ENCODE measurements at places on chromosomes 7 and 10. TPM values are rescaled to one million over a fixed set of nuclear protein-coding genes. Genes with fewer than 3 reads are reported as not detected.
A peak's percentile ranks its signal among the peaks of the same experiment; 100 is the strongest.

GRCh38 chr7:25664593-25664992, 436.3 kb upstream of the NPVF start:
- no peak for DNase-seq

The PHYHIPL gene
- polyA plus RNA-seq = 1.1 TPM

GRCh38 chr10:48934672-48935501, 4.8 kb downstream of the LRRC18 start:
- no peak for DNase-seq

DNA sequence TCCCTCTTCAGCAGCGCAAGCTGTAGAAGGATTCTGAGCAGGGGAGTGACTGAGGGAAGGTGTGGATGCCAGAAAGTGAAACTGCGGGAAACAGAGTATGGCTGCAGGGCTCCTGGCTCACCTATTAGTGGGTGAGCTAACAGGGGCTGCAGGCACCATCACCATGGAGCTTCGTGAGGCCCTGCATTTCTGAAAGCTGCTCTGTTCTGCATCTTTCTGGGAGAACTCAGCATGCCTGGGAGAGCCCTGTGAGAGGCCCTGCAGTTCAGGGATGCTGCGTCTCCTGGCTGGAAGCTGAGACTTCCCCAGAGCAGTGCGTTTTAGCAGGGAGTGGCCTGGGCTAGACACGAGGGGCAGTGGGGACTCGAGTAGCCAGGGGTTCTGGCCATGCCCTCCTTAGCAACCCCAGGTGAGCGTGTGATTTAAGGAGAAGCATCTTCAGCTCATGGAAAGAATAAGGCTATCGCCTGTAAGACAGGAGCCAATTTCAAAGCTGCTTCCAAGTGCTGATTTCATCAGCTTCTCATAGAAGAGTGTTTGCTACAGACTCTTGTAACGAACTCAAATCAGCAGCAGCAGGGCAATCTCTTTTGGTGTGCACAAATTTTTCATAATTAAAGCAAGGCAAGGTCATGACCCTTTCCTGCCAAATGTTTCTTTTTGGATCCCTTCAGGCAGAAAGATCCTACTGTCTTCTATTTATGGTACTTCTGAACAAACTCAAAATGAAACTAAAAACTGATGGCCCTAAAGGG, 293.6 kb upstream of the ZNF32 start:
- DNase-seq = peak; percentile 9

DNA sequence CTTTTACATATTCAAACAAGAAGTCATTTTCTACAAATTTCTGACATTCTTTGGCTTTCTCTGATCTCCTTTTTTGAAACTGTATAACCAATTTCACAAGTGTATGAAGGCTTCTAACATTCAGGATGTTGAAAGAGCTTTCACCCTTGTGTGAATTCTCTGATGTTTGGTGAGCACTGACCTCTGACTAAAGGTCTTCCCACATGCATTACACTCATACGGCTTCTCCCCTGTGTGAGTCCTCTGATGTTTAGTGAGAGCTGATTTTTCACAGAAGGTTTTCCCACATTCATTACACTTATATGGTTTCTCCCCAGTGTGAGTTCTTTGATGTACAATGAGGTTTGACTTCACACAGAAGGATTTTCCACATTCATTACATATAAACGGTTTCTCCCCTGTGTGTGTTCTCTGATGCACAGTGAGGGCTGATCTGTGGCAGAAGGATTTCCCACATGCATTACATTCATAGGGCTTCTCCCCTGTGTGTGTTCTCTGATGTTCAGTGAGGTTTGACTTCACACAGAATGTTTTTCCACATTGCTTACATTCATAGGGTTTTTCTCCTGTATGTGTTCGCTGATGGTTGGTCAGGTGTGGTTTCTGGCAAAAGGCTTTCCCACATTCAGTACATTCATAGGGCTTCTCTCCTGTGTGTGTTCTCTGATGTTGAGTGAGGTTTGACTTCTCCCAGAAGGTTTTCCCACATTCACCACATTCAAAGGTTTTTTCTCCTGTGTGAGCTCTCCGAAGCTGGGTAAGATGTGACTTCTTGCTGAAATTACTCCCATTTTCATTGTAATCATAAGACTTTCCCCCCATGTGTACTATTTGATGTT, 25.7 kb downstream of the ZNF248 start:
- DNase-seq = no peak

The SEC23IP gene
- polyA plus RNA-seq = 37.5 TPM

The PKD2L1 gene
- not detected for polyA plus RNA-seq

DNA sequence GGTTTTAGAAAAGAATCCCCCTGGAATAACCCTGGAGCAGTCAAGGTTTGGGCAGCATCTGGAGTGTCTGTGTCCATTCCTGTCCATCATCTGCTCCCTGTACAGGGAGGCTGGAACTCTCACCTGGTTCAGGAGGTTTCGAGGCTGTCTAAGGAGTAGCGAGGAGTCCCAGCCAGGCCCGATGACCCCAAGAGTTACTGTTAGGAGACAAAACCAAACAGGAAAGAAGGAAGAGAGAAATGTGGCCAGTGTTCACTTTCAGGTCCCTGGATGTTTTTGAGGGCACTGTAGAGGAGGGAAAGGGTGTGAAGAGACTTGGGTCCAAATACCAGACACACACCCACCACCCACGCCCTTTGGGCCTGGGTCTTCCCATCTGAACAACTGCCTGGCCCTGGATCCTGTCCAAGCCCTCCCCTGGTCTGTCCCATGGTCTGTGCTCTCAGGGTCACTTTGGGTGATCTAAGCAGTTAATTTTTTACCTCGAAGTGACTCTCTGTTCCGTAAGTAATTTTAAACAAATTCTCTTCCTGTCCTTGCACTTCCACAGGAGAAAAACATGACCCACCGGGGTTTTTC, 117.1 kb downstream of the ZMIZ1 start:
- no peak for DNase-seq

DNA sequence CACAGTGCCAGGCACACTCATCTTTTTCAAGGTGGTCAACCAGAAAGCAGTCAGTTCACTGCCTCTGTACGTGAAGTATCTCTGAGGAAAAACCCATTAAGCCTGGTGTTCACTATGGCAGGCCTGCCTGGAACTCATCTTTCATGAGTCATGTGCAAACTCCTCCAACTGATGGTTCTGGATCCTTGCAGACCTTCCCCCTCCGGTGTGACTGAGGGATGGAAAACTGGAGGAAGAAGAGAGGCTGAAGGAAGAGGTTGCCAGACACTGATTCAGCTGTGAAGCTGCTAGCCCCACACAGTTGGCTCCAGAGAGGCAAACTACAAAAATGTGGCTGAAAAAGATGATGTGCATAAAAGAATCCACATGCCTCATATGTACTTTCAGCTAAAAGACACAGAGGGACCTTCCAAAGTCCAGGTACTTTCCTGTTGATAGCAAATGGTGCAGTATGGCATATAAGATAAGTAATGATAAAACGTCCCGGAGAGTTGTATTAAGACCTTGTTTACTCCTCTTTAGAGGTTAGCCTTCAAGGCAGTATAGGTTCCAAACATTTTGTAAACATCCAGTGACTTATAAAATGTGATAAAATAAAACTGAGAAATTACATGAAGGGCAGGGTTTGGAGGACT, 2.7 kb downstream of the CYP3A5 start:
- no peak for DNase-seq

The PRKG1 gene
- polyA plus RNA-seq = 38.2 TPM

GRCh38 chr7:152313217-152313616, 122.6 kb downstream of the KMT2C start:
- DNase-seq = no peak

The SH3PXD2A gene
- 72.7 TPM for polyA plus RNA-seq

GRCh38 chr7:108464743-108465142, 8.5 kb upstream of the NRCAM start:
- no peak for DNase-seq

DNA sequence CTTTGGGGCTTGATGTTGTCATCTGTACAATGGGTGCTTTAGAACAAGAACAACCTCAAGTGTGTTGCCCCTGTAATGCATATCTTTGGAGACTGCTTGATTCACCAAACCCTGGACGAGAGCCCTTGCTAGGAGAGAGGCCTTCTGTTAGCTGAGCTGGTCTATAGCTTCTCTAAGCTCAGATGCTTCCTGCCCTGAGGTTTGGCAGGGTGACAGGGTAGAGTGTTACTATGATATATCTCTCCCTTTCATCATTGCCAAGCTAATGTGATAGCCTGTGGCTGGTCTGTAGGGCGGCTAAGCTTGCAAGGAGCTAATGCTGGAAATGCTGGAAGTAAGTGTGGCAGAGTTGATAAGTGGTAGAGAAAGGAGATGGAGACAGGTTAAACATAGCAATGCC, 364.1 kb downstream of the RPS24 start:
- DNase-seq = no peak

- DNase-seq = no peak
Measured at GRCh38 chr10:131686781-131687420, 213.9 kb upstream of the PPP2R2D start.

GRCh38 chr10:43160046-43160920, 22.0 kb downstream of the CSGALNACT2 start:
- DNase-seq = no peak

DNA sequence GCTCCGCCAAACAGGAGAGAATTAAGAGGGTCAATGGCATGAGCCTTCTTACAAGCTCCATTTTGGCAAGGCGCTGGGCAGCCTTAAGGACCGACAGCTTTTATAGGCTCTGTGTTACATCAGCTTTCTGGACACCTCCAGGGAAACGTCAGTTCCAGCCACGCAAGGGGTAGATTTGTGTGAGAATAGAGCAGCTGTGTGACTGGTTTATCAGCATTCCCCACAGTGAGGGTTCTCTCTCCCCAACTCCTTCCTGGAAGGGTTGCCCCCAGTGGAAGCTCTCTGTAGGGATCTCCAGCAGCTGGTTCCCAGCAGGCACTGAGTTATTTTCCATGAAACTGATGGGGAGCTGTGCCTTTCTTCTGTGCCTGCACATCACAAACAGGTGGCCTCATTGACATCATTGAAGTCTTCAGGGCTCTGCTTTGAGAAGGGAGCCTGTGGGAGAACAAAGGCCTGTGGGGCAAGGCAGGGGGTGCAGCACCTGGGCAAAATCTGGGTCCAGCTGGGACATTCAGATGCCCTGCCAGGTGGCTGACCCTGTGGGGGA, at the start of gene CUZD1:
CUZD1 (minus strand) TSS at position 75 of the 550 bp plus-strand sequence; CDS start at position 61, 14 bp downstream.
- DNase-seq = no peak

GRCh38 chr7:28802450-28802849, 155.7 kb downstream of the TRIL start:
- no peak for DNase-seq

- no peak for DNase-seq
Measured at GRCh38 chr7:7175075-7175695, 7.2 kb upstream of the C1GALT1 start.

The CFAP46 gene
- 0.24 TPM for polyA plus RNA-seq

DNA sequence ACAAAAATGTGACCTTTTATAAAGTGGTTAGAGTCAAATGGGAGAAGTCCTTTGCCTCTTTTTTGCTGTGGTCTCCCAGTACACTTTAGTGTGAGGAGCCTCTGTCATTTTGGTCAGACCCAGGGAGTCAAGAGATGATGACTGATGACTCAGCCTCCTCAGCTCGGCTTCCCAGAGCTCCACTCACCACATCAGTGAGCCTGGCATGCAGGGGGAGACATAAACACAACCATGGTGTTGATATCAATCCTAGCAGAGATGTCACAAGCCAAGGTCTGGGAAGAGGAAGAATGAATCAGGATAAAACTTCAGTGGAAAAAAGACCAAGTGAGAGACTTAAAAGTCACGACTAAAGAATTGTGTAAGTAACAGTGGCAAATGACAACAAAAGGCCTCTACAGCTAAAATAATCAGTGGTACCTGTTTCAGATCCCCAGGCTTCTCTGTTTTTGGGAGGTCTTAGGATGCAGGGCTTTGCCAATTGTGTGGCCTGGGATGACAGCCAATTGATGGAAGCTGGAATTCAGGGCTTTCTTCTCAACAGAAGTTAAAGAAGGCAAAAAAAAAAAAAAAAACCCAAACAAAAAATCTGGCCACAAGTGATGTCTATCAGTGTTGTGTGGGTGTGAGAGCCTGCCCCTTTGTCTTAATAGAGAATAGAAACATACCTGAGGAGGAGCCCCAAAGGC, 50.2 kb downstream of the TFAM start:
- no peak for DNase-seq

- no peak for DNase-seq
Measured at GRCh38 chr7:23357190-23358093, 58.3 kb downstream of the MALSU1 start.

DNA sequence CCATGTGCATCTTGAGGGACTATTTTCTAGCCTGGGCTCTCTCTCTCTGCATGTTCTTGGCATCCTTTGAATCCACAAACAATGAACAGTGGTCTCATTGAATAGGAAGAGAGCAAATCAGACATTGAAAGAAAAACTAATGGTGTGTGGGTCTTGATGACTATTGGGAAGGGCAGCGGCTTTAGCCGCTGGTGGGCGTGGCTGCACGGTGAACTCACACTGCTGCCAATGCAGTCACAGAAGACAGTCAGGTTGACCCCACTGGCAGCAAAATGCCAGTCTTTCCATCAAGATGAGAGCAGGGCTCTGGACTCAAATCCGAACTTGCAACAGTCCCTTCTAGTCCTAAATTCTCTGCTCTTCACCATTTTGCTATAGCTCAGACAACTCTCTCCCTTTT, 91.0 kb downstream of the ADARB2 start:
- no peak for DNase-seq

The GNB2 gene
- polyA plus RNA-seq = 139 TPM

GRCh38 chr10:4038000-4038399, 253.0 kb upstream of the KLF6 start:
- DNase-seq = no peak

The PILRA gene
- polyA plus RNA-seq = 2.6 TPM

GRCh38 chr10:119301397-119301796, 94.0 kb downstream of the GRK5 start:
- no peak for DNase-seq

DNA sequence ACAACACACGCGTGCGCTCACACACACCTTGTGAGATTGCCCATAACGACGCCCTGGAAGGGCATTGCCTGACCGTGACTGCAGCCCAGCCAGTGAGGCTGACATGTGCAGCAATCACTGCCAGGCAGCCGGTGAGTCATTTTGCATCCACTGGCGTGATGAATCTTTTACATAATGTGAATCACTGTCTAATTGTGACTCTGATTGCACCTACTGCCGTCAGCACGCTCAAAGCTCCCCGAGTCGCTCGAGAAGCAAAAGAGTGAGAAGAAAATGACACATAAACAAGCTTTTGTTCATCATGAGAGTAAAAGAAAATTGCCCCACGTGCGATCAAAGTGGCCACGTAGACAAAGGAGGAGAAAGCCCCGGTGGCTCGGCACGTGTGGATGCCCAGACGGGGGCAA, 117.4 kb upstream of the PFKP start:
- DNase-seq = no peak

The PPP1R3C gene
- polyA plus RNA-seq = 161 TPM

DNA sequence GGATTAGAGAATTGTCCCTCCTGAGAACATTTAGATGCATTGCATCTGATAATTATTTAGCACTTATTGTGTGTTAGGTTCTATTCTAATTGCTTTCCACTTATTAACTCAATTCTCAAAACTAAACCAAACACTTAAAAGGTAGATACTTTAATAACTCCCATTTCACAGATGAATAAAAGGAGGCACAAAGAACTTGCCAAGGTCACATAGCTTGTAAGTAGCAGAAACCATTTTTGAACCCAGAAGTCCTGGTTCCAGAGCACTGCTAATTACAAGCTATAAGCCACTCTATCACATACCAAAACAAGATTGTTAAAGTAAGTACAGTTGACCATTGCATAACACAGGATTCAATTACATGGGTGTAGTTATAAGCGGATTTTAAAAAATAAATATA, 164.9 kb downstream of the CPED1 start:
- no peak for DNase-seq
